ENCODE measurements at places on chromosomes 11 and 22.

DNA sequence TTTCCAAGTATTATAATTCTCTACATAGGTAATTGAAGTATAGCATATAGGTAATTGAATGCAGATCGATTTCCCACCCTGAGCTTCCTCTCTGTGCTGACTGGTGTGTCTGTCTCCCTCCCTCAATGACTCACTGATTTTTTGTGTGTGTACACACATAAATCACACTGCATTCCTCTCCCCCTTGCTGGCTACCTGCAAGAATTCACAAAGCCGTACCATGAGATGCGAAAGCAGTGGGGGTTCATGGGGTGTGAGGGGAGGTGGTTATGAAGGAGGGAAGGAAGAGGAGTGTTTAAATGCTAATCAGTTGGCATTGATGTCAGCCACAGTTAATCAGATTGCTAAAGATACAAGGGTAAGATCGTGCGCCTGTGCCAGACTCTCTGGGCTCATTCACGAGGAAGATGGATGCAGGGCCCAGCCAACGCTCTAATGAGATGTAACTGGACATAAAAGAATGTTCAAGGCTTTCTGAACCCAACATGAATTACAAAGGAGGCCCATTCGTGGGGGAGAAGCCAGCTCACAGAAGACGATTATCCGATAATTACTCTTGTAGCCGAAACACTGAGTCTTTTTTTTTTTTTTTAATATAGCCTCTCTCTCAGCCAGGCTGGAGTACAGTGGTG, 107.4 kb downstream of the SEZ6L start:
- no peak for DNase-seq

DNA sequence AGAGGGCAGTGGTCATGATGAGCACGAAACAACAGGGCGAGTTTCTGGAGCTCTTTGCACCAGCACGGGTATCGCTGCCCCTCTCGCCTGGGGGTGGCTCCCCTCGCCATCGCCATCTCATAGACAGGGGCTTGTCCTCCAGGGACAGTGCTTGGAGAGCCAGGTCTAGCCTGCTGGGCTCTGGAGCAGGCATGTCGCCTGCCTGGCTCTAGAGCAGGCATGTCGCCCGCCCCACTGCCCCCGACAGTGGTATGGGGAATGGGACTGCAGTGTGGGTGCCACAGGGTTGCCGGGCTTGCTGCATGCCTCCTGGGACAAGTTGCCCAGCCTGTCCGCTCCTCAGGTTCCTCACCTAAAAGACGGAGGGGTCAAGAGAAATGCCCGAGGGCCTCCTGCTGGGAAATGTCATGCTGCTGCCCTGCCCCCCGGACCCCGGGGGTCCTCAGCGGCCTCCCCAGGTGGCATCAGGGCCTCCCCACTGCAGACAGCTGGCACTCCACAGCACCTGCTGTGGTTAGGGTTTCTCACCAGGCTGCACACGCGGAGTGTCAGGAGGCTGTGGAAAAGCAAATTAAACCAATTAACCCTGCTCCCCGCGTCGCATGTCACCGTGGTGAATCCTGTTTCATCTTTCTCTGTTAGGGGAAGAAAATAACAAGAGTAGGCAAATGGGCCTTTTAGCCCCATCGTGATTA, 403.0 kb downstream of the TBC1D22A start:
- DNase-seq, result no peak

DNA sequence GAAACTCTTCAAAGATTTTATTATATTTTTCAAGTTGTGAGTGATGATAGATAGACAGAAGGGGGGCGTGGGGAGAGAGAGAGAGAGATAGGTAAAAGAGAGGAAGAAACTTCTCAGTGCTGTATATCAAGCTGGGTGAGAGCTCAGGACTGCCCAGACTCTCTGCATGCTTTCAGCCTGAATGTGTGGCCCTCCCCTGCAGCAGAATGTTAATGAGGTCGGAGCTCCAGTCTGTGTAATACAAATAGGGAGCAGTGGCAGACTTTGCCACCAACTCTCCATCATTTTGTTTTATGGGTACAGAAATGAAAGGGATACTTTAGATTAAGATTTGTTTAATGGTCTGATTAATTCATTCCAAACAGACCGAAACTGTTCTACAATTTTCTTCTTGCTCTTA, 752.8 kb downstream of the OPCML start:
- peak; percentile 50 for DNase-seq

- no peak for DNase-seq
These were observed 138.2 kb downstream of the NECTIN1 start for GRCh38 chr11:119590651-119591351.

DNA sequence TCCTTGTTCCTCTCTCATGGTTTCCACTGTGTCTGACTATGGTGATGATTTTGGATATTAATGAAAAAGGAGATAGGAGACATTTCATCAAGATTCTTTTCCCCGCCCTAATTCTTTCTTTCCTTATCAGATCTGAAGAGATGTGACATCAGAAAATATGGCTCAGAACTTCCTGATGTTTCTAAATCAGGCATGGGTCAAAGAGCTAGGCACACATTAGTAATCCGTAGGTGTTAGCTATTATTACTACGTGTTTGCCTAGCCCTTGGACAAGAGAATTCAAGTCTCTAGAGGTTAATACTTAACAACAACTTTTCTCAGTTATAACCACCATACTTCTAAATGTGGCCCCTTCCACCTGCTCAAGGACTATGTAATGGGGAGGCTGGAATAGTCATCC, 5.8 kb downstream of the JOSD1 start:
- no peak for DNase-seq

GRCh38 chr11:124844664-124845079, 20.6 kb upstream of the ROBO3 start:
- DNase-seq, result no peak

GRCh38 chr22:45353786-45354185, 44.1 kb downstream of the FAM118A start:
- DNase-seq, result no peak

- DNase-seq, result no peak
These were observed 99.3 kb downstream of the WNT7B start for GRCh38 chr22:45877651-45878050.

- DNase-seq, result peak; percentile 47
These were observed 25.8 kb downstream of the LRP5 start for GRCh38 chr11:68338051-68338780.

GRCh38 chr11:102592634-102593581, 32.2 kb downstream of the MMP20 start:
- DNase-seq, result peak; percentile 6

DNA sequence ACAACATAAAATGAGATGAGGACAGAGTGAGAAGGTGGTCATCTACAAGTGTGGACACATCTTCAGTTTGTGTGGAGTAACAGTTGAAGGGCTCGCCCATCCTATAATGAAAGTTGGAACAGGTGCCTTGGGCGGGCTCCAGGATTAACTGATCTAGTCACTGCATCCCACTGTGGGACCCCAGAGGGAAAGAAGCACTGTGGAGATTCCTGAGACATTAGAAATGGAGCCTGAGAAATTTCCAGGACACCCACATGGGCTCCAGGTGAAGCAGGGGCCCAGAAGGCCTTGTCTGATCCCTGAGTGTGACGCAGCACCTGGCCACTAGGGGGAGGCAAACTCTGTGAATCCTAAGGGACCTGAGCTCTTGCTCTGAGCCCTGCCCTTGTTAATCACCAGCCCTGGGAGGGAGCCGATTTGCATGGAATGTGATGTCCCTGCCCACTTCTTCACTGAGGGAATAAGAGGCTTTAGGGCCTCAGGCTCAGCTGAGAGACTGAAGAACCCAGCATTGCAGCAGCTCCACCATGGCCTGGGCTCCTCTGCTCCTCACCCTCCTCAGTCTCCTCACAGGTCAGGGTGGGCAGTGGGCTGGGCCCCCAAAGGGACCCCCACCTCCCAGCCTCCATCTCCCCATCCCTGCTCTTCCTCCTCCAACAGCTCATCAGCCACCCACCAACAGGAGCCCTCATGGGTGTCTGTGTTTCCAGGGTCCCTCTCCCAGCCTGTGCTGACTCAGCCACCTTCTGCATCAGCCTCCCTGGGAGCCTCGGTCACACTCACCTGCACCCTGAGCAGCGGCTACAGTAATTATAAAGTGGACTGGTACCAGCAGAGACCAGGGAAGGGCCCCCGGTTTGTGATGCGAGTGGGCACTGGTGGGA, 98.4 kb downstream of the VPREB1 start:
- no peak for DNase-seq

- no peak for DNase-seq
These were observed 48.3 kb downstream of the IRAG1 start for GRCh38 chr11:10645212-10645795.

DNA sequence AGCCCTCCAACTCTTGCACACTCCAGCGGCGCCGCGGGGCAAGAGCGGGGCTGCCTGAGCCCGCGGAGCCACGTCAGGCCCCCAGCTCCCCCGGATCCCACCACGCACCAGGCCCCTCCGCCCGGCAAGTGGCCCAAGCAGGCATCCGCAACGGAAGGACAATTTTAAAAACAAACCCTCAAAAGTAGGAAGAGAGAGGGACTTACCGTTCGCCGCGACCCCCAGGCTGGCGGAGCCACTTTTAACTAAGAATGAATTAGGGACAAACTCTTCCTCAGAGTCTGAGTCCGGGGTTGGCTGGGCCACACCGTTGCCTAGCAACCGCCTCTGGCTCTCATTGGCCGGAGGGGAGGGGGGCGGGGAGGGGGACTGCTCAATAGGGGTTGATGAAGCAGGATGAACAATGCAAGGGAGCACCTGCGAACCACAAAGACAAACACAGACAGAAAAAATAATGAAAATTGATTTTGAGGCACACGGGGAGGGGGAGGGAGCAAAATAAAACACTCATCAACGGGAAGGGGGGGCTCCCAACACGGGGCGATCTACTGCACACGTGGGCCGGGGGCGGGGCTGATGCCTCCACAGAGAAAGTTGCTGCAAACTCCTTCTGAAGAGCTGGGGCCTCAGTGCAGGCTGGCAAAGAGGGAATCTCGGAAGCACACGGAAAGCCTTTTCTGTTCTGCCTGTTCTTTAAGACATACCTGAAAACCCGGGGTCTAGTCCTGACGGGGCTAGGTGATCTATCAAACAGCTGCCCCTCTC, 387.5 kb upstream of the NARS2 start:
- peak; percentile 53 for DNase-seq

DNA sequence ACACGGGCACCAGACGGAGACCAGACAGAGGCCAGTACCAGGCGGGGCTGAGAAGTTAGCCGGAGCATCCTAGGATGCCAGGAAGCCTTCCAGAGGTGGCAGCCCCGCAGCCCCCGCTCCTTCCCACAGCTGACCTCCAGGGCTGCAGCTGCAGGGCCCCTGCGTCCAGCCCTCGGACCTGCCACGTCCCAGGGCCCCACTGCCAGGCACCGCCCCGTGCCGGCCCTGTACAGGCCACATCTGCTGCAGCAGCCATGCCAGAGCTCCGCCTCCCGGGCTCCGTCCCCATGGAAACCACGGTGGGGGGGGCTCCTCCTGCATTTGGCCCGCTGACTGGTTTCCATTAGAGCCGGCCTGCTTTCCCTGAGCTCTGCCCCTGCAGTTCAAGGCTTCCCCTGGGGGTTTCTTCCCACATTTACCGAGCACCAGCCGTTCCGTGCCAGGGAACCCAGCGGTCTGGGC, 62.5 kb upstream of the PPARA start:
- DNase-seq, result peak; percentile 90

DNA sequence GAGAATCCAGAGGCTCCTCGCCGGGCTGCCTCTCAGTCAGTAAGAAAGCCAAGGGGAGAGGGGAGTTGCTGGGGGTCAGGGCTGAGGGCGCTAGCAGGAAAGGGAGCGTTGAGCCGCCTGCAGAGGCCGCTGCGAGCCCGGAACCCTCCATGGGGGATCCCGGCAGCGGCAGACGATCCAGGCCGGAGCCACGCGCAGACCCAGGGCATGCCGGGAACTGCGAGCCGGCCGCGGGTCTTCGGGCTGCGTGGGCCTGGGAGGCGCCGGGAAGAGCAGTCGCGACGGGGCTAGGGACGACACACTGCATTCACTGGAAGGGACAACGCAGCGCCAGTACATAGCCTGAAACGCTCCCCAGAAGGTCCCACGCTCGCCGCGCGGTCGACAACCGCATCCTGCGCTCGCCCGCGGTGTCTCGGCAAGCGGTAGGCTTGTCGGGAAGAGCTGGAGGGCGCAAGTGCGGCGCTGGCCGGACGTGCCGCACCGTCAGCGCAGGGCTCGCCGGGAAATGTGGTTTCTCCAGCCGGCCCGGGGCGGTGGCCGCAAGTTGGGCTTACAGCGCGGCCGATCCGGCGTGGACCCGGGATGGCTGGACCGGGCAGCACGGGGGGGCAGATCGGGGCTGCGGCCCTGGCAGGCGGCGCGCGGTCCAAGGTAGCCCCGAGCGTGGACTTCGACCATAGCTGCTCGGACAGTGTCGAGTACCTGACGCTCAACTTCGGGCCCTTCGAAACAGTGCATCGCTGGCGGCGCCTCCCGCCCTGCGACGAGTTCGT, at the start of gene LZTR1:
TSS of gene LZTR1 (plus strand) at position 511 of the 776 bp plus-strand sequence. CDS start at position 586, 75 bp downstream.
- DNase-seq, result peak; percentile 77
